ENCODE measurements at places on chromosomes 6 and 20. TPM values are rescaled to one million over a fixed set of nuclear protein-coding genes. Genes with fewer than 3 reads are reported as not detected.

Gene BNIP5
- not detected for total RNA-seq

Gene GSTA2
- not detected for total RNA-seq

Gene ZSWIM1
- 9.1 TPM for total RNA-seq

Gene GTF2H4
- total RNA-seq, result 42.3 TPM

Gene ROMO1
- total RNA-seq, result 38.5 TPM

Gene NRSN1
- total RNA-seq, result not detected

Measured in naive thymus-derived CD4-positive, alpha-beta T cell (primary cell).